ENCODE measurements at places on chromosomes 12 and 14.

GRCh38 chr14:68547305-68548193 lies 245.3 kb downstream of the ZFP36L1 start:
- no peak for DNase-seq

DNA sequence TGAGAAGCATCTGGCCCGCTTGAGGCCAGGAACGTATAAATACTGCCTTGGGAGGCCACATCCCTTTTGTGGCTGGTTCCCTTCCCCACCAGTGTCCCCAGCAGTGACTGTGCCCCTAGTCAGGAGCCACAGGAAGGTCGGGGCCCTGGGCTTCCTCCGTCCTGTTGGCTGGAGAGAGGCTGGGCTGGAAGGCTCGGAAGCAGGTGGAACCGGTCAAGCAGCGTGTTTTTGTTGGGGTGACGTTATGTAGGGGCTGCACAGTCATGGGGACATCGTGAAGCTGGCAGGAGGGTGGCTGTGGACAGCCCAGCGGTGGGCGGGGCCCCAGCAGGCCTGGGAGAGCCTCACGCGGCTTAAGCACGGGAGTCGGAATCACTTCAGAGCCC lies 10.1 kb downstream of the XRCC3 start:
- DNase-seq: no peak

GRCh38 chr12:15757553-15758255 lies 31.5 kb downstream of the EPS8 start:
- DNase-seq: no peak

GRCh38 chr14:80425686-80426085 lies 214.4 kb upstream of the DIO2 start:
- no peak for DNase-seq

- no peak for DNase-seq
These were observed at the start of gene OTOGL for GRCh38 chr12:80099259-80099658. Gene OTOGL, plus strand, starts transcription at chr12:80099537. Its CDS starts 109,895 bp downstream, at chr12:80209432.

DNA sequence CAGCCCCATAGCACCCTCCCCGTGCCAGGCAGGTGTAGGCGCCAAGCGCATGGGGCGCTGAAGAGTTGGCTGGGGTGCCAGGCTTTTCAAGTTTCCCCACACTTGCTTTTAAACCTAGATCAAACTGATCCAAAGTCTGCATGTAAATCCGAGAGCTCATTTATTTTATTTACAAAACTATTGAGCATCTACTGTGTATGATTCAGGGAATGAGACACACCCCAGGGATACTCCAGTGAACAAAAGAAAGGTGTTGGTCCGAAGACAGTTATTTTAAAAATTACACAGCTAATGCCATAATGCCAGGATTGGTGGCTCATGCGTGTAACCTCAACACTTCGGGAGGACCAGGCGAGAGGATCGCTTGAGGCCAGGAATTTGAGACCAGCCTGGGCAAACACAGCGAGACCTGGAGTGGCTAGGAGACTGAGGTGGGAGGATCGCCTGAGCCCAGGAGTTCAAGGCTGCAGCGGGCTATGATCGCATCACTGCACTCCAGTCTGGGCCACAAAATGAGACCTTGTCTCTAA lies 780 bp upstream of the SLC41A2 start:
- DNase-seq: no peak

DNA sequence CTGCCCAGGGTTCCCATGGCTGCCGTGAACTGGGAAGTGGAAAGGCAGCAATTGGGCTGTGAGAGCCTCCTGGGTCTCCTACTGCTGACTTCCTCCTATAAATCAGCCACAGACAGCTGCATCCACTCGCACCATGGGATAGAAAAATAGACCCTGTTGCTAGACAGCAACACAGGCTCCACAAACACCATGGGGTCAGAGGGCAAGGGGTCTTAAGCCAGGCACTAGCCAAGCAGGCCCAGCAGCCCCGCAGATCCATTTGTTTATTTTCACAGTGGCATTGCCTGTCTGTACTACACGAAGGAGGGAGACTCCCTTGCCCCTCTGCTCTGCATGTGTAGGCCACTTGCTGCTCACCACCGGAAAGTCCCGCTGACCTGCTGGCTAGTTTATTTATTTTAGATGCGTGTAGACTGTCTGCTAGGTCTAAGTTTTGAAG lies 139.8 kb downstream of the DACT1 start:
- peak; percentile 28 for DNase-seq

GRCh38 chr12:5008661-5009060 lies 35.0 kb upstream of the KCNA5 start:
- DNase-seq: no peak

- peak; percentile 37 for DNase-seq
These were observed 21.0 kb upstream of the CD9 start for GRCh38 chr12:6178981-6179761.

DNA sequence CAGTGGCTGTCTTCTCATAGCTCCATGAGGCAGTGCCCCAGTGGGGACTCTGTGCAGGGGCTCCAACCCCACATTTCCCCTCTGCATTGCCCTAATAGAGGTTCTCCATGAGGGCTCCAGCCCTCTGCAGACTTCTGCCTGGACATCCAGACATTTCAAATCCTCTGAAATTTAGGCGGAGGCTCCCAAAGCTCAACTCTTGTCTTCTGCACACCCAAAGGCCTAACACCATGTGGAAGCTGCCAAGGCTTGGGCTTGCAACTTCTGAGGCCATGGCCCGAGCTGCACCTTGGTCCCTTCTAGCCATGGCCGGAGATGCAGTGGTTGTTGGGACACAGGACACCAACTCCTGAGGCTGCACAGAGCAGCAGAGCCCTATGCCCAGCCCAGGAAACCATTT lies 20.5 kb upstream of the PPP2R5C start:
- no peak for DNase-seq

- DNase-seq: no peak
These were observed 5.9 kb downstream of the LRRC9 start for GRCh38 chr14:59925797-59926196.

DNA sequence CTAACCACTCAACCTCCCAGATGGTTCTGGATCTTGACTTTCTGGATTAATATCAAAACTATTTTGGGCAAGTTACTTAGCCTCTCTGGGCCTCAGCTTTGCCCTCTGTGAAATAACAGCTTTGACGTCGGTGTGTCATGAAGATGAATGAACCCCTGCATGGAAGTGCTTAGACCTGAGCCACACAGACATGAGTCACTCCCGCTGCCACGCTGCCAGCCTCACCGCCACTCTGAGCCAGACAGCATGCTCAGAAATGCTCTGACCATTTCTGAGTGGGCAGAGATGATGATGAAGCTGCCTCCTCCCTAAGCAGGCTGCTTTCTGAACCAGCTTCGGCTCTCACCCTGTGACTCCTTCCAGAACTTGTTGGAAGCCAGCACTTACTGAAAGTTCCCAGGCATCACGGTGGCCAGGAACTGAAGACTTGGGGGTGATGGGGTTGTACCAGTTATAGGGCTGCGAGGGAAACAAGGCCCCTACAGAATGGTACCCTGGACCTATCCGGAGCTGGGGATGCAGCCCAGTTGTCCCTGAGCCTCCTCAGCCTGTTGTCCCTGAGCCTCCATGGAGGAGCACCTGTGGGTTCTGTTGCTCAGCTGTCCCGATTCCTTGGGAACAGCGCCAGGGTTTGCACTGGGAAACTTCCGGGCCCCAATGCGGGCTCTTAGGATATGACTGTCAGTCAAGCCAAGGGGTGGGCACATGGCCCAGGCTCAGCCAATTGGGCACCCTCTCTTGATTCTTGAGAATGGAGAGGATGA lies 2.0 kb upstream of the CCDC197 start:
- DNase-seq: no peak

- no peak for DNase-seq
These were observed 226.9 kb upstream of the PLXNC1 start for GRCh38 chr12:93921521-93921920.

- DNase-seq: no peak
These were observed 425.7 kb downstream of the ATP23 start for GRCh38 chr12:58367041-58367440.
